ENCODE measurements at places on chromosomes 2 and 18.

DNA sequence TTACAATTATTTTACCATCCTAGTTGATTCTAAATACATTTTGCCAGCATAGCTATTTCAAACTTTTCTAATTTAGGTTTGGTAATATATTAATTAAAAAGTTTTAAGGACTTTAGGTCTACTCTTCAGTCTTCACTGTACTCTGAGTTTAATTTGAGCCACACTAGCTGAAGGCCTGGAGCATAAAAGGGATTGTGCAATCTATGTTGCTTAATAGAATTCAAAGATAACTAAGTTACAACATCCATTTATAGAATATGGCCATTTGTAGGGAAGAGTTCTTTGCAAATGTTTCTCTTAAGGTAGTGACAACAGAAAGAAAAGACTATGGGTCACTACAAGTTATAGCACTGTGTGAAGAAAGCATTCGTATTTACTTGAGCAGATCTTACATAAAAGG lies 702.2 kb upstream of the NRXN1 start:
- DNase-seq: no peak

- DNase-seq: no peak
Measured at GRCh38 chr18:32906506-32907310, 133.9 kb upstream of the KLHL14 start.

GRCh38 chr18:33052886-33053285 lies 280.1 kb upstream of the KLHL14 start:
- DNase-seq: no peak

DNA sequence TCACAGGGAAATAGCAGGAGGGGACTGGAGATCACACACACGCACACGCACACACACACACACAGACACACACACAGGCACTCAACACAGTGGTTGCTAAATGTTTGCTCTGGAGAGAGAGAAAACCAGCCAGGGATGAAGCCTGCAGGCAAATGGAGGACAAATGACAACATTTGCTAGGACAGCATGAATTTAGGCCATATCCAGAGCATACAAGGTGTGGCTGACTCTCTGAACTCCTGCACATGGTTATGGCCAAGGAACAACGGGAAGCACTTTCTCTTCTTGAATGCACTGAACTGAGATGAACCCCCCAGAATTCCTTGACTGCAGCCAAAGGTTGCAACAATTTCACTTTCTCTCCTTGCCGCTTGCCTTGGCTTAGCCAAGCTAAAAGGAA lies 230.0 kb upstream of the RASGRP3 start:
- no peak for DNase-seq

- no peak for DNase-seq
Measured at GRCh38 chr2:95063086-95063958, 37.8 kb downstream of the MAL start.

DNA sequence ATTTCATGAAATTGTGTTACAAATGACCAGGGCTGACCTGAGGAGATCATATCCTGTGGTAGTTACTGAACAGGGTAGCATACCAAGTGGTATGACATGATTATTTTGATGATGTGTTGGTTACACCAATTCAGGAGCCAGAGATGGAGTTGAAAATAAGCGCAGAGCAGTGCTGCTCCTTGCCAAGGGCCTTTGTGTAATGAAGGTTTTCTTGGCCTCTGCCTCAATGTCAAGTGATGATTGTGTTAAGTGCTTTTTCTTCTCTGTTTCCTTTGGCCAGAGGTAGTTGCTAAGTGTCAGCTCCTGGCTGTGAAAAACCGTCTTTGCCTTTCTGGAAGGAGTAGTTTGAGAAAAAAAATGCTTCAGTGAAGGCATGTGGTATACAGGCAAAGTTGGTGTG lies 131.2 kb downstream of the CERS6 start:
- no peak for DNase-seq

GRCh38 chr2:45412754-45413379 lies 198.2 kb downstream of the SRBD1 start:
- no peak for DNase-seq
